Tibial nerve (tissue), 4 donors: ENCODE measurements at places on chromosomes 5 and 9.

GRCh38 chr5:169808118-169808581, 171.1 kb downstream of the DOCK2 start:
- DNase-seq: no peak

- peak; percentile 80 for DNase-seq
These were observed at the start of gene IL11RA for GRCh38 chr9:34651876-34652601. Gene IL11RA, plus strand, starts transcription at chr9:34652185. Its CDS starts 3,033 bp downstream, at chr9:34655218.

DNA sequence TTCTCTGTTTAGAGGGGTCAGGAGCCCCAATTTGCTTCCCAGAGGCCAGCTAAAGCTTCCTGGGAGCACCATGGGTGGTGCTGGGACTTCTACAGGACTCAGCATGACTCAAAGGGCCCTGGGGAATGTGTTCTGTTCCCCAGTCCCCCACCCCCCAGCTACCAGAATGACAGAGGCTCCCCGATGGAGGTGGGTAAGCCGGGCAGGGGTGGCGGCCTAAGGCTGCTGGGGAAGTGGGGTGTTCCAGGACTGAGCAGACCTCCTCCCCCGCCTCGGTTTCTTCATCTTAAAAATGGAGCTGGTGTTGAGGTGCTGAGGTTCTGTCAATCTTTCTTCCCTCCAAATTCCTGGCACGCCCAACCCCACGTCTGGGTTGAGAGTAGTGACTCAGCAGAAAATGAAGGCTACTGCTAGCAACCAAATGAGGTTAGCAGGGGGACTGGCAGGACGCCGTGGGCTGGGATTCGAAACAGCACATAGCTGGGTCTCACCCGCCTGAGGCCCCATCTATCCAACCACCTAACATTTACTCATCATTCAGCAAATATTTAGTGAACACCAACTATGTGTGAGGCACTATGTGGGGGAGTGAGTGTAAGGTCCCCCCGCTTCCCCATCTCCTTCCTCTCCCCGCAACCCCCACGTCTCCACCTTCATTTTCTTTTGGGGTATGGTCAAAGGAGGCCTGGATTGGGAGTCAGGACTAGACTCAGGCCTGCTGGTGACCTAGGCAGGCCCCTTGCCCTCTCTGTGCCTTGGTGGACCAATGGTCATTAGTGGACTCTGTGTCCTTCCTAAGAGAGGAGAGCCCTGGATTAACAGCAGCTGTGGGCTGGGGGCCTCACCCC, 50.2 kb downstream of the C9orf50 start:
- DNase-seq: peak; percentile 61

DNA sequence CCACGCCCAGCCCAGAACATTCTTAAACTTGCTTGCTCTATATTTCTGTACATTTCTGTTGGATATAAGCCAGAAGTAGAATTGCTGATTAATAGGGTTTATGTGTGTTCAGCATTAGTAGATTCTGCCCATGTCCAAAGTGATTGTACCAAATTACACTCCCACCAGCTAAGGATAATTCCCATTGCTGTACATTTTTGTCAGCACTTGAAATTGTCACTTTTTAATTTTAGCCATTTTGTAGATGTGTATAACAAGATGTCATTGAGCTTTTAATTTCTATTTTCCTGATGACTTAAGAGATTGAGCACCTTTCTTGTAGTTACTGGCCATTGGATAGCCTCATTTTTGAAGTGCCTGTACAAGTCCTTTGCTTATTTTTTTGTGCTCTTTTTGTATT, 46.4 kb downstream of the AQP7 start:
- no peak for DNase-seq
